Left lobe of liver (tissue), 2 donors: ENCODE measurements at places on chromosomes 1 and 21. TPM values are rescaled to one million over a fixed set of nuclear protein-coding genes. Genes with fewer than 3 reads are reported as not detected.

The RNU1-1 gene
- total RNA-seq: 1,159 TPM

The TCEA3 gene
- 70.9 TPM for total RNA-seq

The ITGB2 gene
- total RNA-seq: 13.6 TPM

The MAP1LC3C gene
- not detected for total RNA-seq

The CGN gene
- 51.4 TPM for total RNA-seq

The NTRK1 gene
- not detected for total RNA-seq

The FRRS1 gene
- 31.8 TPM for total RNA-seq

The NT5C1A gene
- total RNA-seq: not detected

The LENEP gene
- total RNA-seq: not detected

The RGS18 gene
- total RNA-seq: 0.65 TPM

The RAB7B gene
- 0.73 TPM for total RNA-seq

The EPB41 gene
- total RNA-seq: 35.6 TPM

The HMGCS2 gene
- total RNA-seq: 867 TPM

The USF1 gene
- total RNA-seq: 27.6 TPM

The HSD3B1 gene
- not detected for total RNA-seq

The IFFO2 gene
- total RNA-seq: 4.1 TPM

The TNFAIP8L2 gene
- 0.96 TPM for total RNA-seq

The GPR37L1 gene
- not detected for total RNA-seq

The ABCG1 gene
- 4.7 TPM for total RNA-seq

The LCE1C gene
- total RNA-seq: not detected

The RPF1 gene
- 8.6 TPM for total RNA-seq

The CIART gene
- total RNA-seq: 5.3 TPM

The ALDH4A1 gene
- total RNA-seq: 359 TPM

The TFF2 gene
- 0.25 TPM for total RNA-seq

The SYT14 gene
- total RNA-seq: 0.03 TPM

The C1QC gene
- 76.0 TPM for total RNA-seq

The CYP4A11 gene
- total RNA-seq: 501 TPM

The TMEM61 gene
- total RNA-seq: not detected

The C21orf58 gene
- 2.1 TPM for total RNA-seq

The AMY2A gene
- total RNA-seq: 0.60 TPM

The HCRTR1 gene
- not detected for total RNA-seq

The ACKR1 gene
- 0.43 TPM for total RNA-seq

The C1QB gene
- total RNA-seq: 79.0 TPM

The RCSD1 gene
- total RNA-seq: 3.7 TPM

The C2CD4D gene
- total RNA-seq: not detected

The AK5 gene
- 0.15 TPM for total RNA-seq

The SLC1A7 gene
- total RNA-seq: 0.35 TPM

The WASF2 gene
- total RNA-seq: 27.9 TPM

The NAV1 gene
- 4.6 TPM for total RNA-seq

The DYNLT5 gene
- total RNA-seq: 0.28 TPM

The KRTAP11-1 gene
- not detected for total RNA-seq

The LIN28A gene
- 1.1 TPM for total RNA-seq
